NCI-H774 (cell line): ENCODE measurements at places on chromosomes 5 and 9.

- no peak for DNase-seq
These were observed 149.8 kb downstream of the ENTREP1 start for GRCh38 chr9:69474821-69475220.

DNA sequence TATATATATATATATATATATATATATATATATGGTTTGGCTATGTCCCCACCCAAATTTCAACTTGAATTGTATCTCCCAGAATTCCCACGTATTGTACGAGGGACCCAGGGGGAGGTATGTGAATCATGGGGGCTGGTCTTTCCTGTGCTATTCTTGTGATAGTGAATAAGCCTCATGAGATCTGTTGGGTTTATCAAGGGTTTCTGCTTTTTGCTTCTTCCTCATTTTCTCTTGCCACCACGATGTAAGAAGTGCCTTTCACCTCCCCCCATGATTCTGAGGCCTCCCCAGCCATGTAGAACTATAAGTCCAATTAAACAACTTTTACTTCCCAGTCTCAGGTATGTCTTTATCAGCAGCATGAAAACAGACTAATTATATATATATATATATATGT, 52.3 kb upstream of the ADAMTS2 start:
- no peak for DNase-seq

DNA sequence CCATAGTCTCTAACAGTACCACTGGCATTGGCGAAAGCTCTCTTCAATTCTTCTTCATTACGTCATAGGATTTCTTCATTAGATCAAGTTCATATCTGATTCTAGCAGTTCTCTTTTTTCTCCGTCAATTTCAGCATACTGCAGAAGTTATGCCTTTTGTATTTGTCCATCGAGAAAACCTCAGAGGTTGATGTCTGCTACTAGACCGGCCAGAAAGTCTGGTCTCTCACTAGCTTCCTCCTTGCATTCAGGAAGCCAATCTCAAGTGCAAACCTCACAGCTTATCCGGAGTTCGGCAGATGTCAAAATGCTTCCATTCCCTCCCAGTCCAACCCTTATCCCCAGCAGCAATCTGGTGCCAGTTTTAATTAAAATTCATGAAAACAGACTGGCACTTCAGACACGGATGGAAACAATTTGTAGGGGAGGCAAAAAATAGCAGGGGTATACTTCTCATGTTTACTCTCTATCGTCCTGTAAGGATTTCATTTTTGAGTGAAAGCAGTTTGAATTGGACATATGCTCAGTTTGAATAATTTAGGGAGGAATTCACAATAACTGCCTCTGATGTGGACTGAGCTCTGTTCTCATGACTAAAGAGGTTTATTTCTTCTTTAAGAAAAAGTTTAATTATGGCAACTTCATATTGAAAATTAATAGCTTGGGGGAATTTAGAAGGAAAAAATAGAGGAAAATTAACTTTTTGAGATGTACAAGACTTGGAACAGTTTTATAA, 56.4 kb upstream of the TMC1 start:
- DNase-seq, result no peak

GRCh38 chr5:118554981-118555380, 433.4 kb downstream of the DTWD2 start:
- no peak for DNase-seq

- DNase-seq, result no peak
These were observed 36.6 kb downstream of the SEMA4D start for GRCh38 chr9:89461265-89461664.

DNA sequence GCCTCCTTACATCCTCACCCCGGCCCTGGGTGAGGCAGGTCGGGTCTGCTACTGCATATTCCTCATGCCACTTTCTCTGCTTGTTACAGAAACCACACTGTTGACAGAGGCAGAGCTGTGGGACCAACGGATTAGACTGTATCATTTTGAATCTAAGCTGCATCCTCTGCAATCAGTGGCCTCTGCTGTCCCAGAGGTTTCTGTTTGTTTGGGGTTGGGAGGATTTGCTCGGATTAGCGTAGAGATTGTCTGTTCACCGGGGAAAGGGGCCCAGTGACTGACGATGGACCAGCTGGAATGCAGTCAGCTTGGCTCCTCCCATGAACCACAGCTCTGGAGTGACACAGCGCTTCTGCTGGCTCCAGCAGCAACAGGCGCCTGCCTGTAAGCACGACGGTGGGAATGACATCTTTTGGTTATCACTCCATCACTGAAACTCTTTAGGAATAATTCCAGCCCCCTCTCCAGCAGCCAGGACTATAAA, 37.3 kb upstream of the ADRA1B start:
- DNase-seq, result no peak

DNA sequence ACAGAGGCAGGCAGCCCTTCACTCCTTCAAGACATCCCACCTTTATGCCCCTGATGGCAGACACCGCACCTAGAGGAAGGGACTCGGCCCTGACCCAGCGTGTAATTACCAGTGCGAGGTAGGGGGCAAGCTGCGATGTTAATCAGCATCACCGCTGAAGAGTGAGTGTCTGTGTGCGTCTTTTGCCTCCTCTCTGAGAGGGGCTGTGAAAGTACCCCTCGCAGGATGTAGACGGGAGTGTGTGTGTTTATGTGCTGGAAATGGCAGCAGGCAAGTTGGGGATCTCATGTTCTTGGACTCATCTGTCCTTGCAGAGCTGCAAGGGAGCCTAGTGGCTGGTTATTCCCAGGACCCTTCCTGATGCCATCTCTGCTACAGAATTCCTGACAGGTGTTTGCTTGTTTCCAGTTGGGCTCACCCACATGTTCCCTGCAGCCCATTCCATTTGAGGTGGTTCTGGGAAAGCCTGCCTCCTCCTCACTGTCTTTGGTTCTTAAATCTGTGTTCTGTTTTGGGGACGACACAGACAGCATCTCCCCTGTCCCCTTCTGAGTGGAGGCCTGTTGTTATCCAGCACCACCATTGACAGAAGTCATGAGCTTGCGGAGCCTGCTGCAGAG, 70.5 kb downstream of the ZNF618 start:
- no peak for DNase-seq

GRCh38 chr5:158373608-158374395, 514.9 kb upstream of the CLINT1 start:
- DNase-seq, result no peak

DNA sequence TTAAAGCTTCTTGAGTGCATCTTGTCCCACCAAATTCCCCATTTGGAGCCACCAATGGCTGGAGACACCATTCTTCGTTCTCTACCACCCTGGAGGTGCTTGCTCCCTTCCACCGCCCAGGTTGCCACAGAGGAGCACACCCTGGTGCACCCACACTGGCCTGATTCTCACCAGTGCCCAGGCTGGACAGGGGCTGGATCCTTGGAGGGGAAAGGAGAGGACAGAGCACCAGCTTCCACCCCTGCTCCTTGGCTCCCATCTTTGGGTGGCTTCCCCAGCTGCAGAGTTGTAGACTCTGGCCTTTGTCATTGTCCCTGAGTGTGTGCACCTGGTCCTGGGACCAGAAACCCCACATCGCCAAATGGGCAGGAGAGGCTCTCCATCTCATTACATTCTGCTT, 21.9 kb upstream of the CTSV start:
- no peak for DNase-seq

GRCh38 chr5:74916831-74917710, 50.9 kb upstream of the FAM169A start:
- peak; percentile 67 for DNase-seq

- no peak for DNase-seq
These were observed 172.4 kb downstream of the HINT1 start for GRCh38 chr5:130992621-130993020.

DNA sequence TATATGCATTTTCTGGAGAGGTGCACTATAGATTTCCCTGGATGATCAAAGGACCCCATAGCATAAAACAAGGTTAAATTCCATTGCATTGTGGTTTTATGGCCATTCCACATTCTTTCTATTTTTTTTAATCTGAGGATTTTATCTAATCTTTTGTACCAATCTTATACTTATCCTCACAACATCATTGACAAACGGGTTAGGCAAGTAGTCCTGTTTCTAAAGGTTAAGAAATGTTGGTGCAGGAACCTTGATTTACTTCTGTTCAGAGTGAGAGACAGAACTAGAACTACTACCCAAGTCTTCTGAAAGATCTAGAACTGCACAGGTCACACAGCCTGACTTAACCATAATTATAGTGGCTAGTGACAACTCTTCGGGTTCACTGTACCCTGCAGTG, 5.7 kb upstream of the DAB2 start:
- no peak for DNase-seq

DNA sequence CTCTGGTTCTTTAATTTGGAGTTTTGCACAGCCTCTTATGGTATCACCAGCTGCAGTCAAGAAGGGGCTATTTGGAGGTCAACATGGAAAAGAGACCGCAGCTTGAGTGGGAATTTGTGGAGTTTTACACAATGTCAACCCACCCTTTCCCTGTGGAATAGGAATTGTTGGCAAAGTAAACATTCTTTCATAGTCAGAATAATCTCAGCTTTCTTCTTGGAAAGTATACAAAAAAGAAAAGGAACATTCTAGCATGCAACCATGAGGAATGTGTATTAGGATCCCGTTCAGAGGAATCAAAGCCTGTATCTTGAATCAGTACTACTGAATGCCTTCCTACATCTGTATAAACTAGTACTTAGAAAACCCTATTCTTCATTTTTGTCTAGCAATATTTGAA, 107.6 kb downstream of the LURAP1L start:
- no peak for DNase-seq

DNA sequence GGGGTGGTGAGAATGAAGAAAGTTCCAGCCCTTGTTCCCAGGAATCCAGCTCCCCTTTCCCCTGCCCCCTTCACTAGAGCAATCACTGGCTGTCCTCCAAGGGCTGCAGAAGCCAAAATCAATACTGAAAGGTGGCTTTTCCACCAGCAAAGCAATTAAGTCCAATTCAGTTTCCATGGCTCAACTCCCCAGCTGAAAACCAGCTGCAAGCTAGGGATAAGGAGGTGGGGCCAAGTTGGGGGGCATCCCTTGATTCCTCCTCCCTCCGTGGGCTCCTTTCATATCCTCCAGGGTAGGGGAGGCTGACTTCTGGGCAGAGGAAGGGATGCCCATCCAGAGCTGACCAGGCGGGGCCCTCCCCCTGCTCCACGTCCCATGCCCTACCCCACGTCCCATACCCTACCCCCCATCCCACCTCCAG, 22.7 kb downstream of the CAMK2A start:
- peak; percentile 5 for DNase-seq

DNA sequence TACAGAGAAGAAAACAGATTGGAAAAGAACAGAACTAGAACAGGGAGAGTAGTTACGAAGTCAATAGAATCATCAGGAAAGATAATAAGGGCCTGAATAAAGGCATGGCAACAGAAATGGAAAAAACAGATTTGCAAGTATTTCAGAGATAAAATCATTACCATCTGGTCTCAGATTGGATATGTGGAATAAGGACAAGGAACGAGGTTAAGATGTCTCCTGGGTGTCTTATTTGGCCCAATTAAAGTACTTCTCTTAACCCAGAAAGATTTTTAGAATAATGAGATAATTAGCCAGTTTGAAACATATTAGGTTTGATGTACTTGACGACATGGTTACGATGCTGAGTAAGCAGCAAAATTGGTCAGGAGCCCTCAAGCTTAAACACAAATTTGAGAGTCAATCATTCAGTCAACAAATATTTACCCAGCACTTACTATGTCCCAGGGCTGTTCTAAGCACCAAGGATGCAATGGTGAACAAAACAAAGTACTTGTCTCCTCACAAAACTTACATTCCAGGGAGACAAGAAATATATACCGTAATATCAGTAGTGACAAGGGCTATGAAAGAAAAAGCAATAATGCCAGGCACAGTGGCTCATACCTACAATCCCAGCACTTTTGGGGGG, 18.3 kb downstream of the RICTOR start:
- DNase-seq, result peak; percentile 30

- DNase-seq, result no peak
These were observed 41.4 kb upstream of the CTNNA1 start for GRCh38 chr5:138711811-138712210.

DNA sequence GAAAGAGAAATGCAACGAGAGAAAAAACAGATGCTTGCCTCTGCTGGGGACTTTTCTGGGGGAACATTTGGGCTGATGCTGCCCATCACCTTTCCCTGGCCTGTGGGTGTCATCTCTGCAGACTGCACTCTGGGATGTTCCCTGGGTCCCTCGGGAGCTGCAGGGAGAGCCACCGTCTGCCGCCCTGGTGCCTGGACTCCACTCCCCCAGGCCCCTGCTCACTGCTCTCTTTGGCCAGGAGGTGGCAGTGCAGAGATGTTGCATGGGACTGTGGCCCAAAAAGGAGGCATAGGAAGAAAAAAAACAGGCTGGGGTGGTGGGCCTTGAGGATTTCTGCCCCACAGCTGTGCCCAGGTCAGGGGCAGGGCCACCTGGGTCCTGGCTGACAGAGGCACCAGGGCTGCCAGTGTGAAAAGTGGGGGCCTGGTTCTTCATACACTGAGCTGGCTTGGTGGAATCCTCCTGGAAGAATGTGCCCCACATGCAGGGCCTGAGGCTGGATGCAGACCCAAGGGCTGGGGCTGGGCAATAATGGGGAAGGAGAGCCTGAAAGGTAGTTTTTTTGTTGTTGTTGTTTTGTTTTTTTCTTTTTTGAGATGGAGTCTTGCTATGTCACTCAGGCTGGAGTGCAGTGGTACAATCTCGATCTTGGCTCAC, 353.6 kb downstream of the SLIT3 start:
- no peak for DNase-seq

- DNase-seq, result no peak
These were observed 50.9 kb downstream of the NFX1 start for GRCh38 chr9:33341182-33341581.

- DNase-seq, result peak; percentile 77
These were observed at the start of gene CDC20B for GRCh38 chr5:55172937-55173686. Gene CDC20B, minus strand, starts transcription at chr5:55173177. Its CDS starts 177 bp downstream, at chr5:55173000.

DNA sequence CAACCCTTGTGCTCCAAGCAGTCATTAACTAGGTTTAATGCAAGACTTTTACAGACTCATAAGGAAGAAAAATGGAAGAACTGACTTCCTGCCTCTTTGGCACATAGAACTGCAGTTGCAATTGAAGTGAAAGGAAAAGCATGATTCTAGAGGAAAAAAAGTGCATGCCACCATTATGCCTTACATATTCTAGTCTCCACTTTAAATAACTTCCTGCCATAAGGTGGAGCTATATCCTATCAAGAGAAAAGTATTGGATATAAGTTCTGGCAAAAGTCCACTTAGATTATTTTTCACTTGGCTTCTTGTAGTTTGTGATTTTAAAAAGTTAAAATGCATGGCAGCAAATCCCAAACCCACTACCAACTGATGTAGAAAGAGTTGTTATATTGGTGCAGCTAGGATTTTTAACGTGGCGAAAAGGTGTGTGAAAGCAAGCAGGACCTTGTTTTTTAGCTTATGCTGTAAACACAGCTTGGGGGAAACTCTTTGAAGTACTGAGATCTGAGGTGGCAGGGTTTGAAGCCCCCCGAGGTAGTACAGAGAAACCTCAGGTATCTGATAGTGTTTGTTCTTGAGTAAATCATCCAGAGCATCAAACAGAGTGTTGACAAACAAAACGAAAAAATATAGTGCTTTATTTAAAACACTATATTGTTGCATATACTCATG, 117.9 kb downstream of the ANXA1 start:
- no peak for DNase-seq
